ENCODE measurements at places on chromosomes 6 and 20. TPM values are rescaled to one million over a fixed set of nuclear protein-coding genes. Genes with fewer than 3 reads are reported as not detected.

OXT gene
- total RNA-seq: not detected

GRCh38 chr20:50577175-50578018 is 67.2 kb downstream of the PTPN1 start:
- no peak for DNase-seq
- H3K27me3 ChIP-seq: no peaks in the 10 kb centered on the region
- peaks cover 1% of the 10 kb centered on the region for H3K4me1 ChIP-seq
- H3K27ac ChIP-seq: no peak overlapping the region

- no peak for DNase-seq
- no peak overlapping the region for H3K27ac ChIP-seq
- no peaks in the 10 kb centered on the region for H3K36me3 ChIP-seq
- no peaks in the 10 kb centered on the region for H3K27me3 ChIP-seq
Measured at GRCh38 chr6:157518397-157519250, 137.6 kb downstream of the ZDHHC14 start.

DNA sequence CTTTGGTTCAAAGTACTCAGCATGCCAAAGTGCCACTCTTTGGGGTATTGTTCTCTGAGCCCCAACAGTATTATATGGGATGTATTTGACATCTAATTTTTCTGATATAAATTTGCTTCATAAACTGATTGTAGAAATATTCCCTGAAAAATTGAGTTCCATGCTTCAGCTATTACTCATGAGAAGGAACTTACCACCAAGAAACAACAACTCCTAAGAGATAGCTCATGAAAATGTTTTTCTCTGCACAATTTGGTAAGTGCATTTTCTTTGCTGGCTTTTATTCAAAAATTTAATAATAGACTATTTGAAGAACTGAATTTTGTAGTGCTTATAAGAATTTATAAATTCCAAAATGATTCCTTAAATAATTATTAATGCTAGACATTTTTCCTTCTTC is 12.8 kb upstream of the TPD52L1 start:
- no peak for DNase-seq
- H3K36me3 ChIP-seq: no peaks in the 10 kb centered on the region
- H3K27me3 ChIP-seq: peaks cover 4% of the 10 kb centered on the region
- H3K4me1 ChIP-seq: no peaks in the 10 kb centered on the region
- H3K4me3 ChIP-seq: no peak overlapping the region

GRCh38 chr20:717832-718231 is 42.2 kb upstream of the SCRT2 start:
- H3K4me3 ChIP-seq: no peak overlapping the region
- no peak overlapping the region for H3K27ac ChIP-seq
- peaks cover 47% of the 10 kb centered on the region for H3K27me3 ChIP-seq
- H3K36me3 ChIP-seq: no peaks in the 10 kb centered on the region
- H3K4me1 ChIP-seq: no peaks in the 10 kb centered on the region

GRCh38 chr6:109322825-109323224 is 59.4 kb downstream of the CD164 start:
- H3K27ac ChIP-seq: no peak overlapping the region
- H3K27me3 ChIP-seq: no peaks in the 10 kb centered on the region
- no peak overlapping the region for H3K4me3 ChIP-seq
- peaks cover 14% of the 10 kb centered on the region for H3K4me1 ChIP-seq
- no peaks in the 10 kb centered on the region for H3K36me3 ChIP-seq
- DNase-seq: no peak

IL17A gene
- total RNA-seq: not detected

- no peak overlapping the region for H3K4me3 ChIP-seq
- peak overlapping the region; percentile 64 for H3K27ac ChIP-seq
- H3K36me3 ChIP-seq: peaks cover 11% of the 10 kb centered on the region
- no peak for DNase-seq
- H3K27me3 ChIP-seq: no peaks in the 10 kb centered on the region
- peaks cover 20% of the 10 kb centered on the region for H3K4me1 ChIP-seq
Measured at GRCh38 chr20:33532753-33533459, 43.0 kb downstream of the CBFA2T2 start.

BMP6 gene
- 3.4 TPM for total RNA-seq

CST4 gene
- total RNA-seq: not detected

GRCh38 chr6:111842271-111842822 is 30.9 kb downstream of the FYN start:
- no peak for DNase-seq
- no peaks in the 10 kb centered on the region for H3K27me3 ChIP-seq
- H3K36me3 ChIP-seq: peaks cover 10% of the 10 kb centered on the region
- H3K4me1 ChIP-seq: peaks cover 31% of the 10 kb centered on the region
- H3K4me3 ChIP-seq: no peak overlapping the region

DNA sequence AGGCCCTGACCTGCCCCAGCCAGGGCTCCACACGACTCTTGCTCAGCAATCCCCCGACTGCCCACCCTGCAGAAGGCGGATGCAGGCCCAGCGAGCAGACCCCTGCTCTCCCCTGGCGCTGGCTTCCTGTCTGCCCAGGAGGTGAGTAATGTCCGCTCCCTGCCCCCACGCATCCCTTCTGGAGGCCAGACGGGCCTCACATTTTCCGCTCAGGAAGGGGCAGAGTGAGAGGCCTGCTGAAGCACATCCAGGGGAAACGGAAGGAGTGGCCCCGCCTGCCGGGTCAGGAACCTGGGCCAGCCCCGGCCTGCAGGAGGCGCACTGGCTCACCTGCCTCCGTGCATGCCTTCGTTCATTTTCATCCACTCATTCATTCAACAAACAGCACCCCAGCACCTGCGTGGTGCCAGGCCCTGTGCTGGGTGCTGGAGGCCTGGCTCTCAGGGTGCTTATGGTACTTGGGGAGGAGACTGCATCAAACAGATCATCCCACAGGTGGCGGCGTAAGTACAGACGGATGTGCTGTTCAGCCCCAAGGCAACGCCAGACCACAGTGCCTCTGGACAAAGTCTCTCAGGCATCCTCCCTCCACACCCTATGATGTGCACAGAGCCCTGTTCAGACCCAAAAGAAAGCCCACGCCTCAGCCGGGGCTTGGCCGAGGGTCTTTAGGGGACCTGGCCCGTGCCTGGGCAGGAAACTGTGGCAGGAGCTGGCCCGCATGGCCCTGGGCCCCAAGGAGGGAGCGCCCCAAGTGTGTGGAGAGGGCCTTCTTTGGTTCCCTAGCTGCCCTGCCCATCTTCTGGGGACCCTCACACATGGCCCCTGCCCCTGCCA is 112.1 kb downstream of the ASXL1 start:
- H3K4me1 ChIP-seq: peaks cover 44% of the 10 kb centered on the region
- no peak for DNase-seq
- H3K36me3 ChIP-seq: peaks cover 12% of the 10 kb centered on the region
- H3K27me3 ChIP-seq: no peaks in the 10 kb centered on the region
- H3K4me3 ChIP-seq: no peak overlapping the region

GRCh38 chr6:4041480-4041879 is 37.5 kb downstream of the FAM217A start:
- no peaks in the 10 kb centered on the region for H3K27me3 ChIP-seq
- H3K4me3 ChIP-seq: no peak overlapping the region
- DNase-seq: no peak
- no peak overlapping the region for H3K27ac ChIP-seq

- H3K27ac ChIP-seq: no peak overlapping the region
- no peak overlapping the region for H3K4me3 ChIP-seq
- no peaks in the 10 kb centered on the region for H3K27me3 ChIP-seq
- peaks cover 12% of the 10 kb centered on the region for H3K4me1 ChIP-seq
Measured at GRCh38 chr6:145863988-145864616, 49.5 kb upstream of the FBXO30 start.

SLC24A3 gene
- 1.5 TPM for total RNA-seq

EEF1A2 gene
- 11.8 TPM for total RNA-seq

DNA sequence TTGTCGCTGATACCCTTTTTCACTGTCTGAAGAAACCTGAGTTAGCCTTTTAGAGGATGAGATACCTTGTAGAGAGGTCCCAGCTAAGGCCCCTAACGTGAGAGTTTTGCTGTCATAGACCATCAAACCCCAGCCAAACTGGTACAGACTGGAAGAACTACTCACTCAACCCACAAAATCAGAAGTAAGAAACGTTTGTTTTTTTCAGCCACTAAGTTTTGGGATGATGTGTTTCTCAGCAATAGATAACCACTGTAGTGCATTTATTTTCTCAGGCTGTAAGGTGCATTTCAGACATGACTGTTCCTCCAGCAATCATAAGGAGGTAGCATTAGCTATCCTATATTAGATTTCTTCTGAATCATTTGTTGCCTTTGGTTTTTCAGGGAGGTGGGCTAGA is 407.3 kb upstream of the FLRT3 start:
- H3K36me3 ChIP-seq: no peaks in the 10 kb centered on the region
- H3K27me3 ChIP-seq: peaks cover 3% of the 10 kb centered on the region
- no peaks in the 10 kb centered on the region for H3K4me1 ChIP-seq
- no peak for DNase-seq

CSNK2A1 gene
- 185 TPM for total RNA-seq

MATN4 gene
- total RNA-seq: not detected

Measured in progenitor cell of endocrine pancreas (in vitro differentiated cells).